Glomerular endothelial cell (primary cell): ENCODE measurements at places on chromosomes 5 and 9.

GRCh38 chr5:68730220-68730978 is 363.4 kb upstream of the SLC30A5 start:
- peak; percentile 16 for DNase-seq

- DNase-seq, result no peak
Observed at GRCh38 chr5:170582644-170583330, 79.0 kb downstream of the KCNIP1 start.

DNA sequence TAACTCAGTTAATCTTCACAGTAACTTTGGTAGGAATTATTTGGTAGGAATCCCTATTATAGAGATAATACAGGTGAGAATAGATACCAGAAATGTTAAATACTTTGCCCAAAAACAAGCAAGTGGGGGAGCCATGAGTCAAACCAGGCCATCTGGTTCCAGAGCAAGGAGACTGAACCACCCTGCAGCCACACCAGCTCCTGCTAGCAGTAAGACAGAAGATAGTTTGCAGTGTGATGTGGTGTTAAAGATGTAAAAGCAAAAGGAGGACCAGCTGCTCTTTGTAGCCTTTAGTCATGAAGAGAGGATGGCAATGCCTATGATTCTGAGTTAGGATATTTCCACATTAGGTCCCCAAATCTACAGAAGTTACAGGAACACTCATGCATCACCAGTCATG is 101.4 kb downstream of the PRKACG start:
- no peak for DNase-seq

DNA sequence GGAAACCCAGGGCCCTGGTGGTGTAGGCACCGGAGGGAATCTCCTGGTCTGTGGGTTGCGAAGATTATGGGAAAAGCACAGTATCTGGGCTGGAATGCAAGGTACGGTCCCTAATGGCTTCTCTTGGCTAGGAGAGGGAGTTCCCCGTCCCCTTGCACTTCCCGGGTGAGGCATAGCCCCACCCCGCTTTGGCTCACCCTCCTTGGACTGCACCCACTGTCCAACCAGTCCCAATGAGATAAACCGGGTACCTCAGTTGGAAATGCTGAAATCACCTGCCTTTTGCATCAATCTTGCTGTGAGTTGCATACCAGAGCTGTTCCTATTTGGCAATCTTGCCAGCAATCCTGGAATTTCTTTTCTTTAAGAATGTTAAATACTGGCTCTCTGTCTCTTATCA is 1429.1 kb downstream of the MAT2B start:
- DNase-seq, result no peak

GRCh38 chr5:65969539-65970393 is 43.4 kb downstream of the ERBIN start:
- no peak for DNase-seq

DNA sequence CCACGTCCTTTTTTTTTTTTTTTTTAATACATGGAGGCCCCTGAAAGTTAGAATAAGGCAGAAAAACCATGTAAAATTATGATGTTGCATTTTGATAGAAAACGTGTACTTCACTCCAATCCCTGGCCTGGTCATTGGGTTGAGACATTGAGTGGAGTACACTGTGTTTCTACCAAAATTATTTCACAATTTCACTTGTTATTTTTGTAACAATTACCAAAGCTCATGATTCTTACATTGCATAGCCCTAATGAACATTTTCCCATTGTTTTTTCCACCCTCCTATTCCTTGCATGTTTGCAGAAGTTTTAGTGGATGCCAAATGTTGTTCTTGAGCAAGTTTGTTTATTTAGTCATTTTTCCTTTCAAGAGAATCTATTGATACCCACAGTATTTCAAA is 21.9 kb downstream of the MAMDC2 start:
- DNase-seq, result no peak

DNA sequence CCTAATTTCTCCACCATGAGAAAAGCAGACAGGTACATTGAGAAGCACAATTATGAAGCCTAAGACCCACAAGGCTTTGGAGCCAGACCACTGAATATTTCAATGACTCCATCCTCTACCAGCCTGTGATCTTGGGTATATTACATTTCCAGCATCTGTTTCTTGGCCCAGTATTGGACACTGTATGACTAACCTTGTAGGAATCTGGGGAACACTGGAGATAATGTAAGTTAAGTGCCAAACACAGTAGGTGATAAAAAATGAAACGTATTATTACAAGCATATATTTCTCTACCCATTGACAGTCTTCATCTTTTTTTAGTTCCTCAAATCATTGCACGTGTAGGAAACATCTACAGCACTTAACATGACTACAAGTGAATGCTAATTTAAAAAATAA is 28.6 kb upstream of the FEM1C start:
- no peak for DNase-seq

DNA sequence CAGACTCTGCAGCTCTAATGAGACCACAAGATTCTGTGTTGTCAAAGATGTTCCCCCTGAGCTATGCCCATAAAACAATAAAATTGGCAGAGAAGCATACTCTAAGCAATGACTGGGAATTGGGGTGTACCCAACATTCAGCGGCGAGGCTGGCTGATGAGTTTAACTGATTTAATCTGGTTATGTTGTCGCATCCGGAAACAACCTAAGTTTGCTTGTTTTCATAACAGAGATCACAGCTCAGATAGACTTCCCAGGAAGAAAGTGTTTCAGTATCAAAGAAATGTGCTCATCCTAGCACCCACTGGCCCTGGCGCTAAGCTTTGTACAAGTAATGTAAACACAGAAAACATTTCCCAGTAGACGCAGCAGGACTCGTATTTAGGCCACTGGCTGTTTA is 7.4 kb downstream of the SEMA5A start:
- no peak for DNase-seq

DNA sequence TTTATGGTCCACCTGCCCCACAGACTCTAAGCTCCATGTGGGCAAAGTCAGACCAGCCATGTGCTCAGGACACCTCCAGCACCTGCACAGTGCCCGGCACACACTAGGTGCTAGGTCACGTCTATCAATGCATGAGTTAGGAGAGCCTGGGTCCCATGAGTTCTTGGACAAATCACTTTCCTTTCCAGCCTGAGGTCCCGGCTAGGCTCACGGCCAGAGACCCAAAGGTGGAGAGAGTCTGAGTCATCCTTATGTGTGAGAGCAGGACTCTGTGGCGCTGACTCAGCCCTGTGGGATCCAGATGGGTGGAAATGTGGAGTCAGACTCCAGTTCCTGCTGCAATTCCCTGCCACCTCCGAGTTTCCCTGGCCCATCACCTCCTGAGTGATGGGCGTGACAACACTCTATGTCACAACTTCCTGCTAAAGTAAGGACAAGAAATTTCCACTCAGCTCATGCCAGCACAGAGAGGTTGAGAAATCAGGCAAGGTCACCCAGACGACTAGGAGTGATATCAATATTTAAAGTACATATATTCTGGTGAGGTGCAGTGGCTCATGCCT is 2.5 kb upstream of the ST6GALNAC4 start:
- DNase-seq, result peak; percentile 94

- no peak for DNase-seq
Observed at GRCh38 chr9:10026443-10026984, 586.3 kb downstream of the PTPRD start.

DNA sequence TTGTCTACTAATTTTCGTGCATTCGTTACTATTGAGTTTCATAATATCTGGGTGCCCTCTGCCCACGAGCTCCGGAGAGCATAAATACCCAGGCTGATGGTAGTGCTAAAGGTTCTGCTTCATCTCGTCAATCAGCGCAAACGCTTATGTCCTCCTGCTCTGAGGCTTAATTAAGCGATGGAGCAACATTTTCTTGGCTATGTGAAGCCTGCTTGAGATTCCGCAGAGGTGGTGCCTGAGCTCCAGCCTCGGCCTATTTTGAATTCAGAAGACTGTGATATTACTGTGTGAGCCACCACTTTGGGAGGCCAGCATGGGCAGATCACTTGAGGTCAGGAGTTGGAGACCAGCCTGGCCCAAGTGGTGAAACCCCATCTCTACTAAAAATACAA is 44.8 kb downstream of the ANXA2R start:
- DNase-seq, result no peak

GRCh38 chr9:134501761-134502265 is 139.8 kb upstream of the COL5A1 start:
- DNase-seq, result no peak

DNA sequence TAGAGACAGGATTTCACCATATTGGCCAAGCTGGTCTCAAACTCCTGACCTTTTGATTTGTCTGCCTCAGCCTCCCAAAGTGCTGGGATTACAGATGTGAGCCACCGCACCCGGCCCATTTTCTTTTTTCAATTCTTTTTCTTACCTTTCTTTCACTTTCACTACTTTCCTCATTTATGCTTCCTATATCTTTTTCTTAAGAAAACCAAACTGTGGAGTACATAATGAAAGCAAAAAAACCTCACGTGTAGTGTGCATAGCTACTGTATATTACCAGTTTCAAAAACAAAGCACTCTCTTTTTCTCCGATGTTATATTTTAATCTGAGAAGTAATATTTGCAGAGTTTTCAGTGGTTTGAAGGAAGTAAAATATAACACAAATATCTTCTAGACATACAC is 8.0 kb upstream of the CAST start:
- no peak for DNase-seq

- DNase-seq, result no peak
Observed at GRCh38 chr9:72459308-72459707, 62.1 kb upstream of the TMC1 start.

- no peak for DNase-seq
Observed at GRCh38 chr5:96726802-96727201, 64.6 kb downstream of the CAST start.

- DNase-seq, result no peak
Observed at GRCh38 chr9:86747711-86748110, 199.6 kb downstream of the GAS1 start.

GRCh38 chr5:54772684-54773083 is 212.7 kb downstream of the ESM1 start:
- no peak for DNase-seq

- no peak for DNase-seq
Observed at GRCh38 chr5:148791334-148791667, 35.1 kb upstream of the ADRB2 start.

GRCh38 chr9:134875371-134875770 is 5.2 kb upstream of the FCN2 start:
- no peak for DNase-seq

- no peak for DNase-seq
Observed at GRCh38 chr5:4083591-4084337, 488.1 kb downstream of the IRX1 start.

GRCh38 chr5:55205001-55205400 is 22.1 kb downstream of the MCIDAS start:
- DNase-seq, result no peak

- no peak for DNase-seq
Observed at GRCh38 chr5:35671541-35672295, 54.1 kb downstream of the SPEF2 start.

GRCh38 chr9:115079156-115079555 is 38.8 kb downstream of the TNC start:
- DNase-seq, result no peak

DNA sequence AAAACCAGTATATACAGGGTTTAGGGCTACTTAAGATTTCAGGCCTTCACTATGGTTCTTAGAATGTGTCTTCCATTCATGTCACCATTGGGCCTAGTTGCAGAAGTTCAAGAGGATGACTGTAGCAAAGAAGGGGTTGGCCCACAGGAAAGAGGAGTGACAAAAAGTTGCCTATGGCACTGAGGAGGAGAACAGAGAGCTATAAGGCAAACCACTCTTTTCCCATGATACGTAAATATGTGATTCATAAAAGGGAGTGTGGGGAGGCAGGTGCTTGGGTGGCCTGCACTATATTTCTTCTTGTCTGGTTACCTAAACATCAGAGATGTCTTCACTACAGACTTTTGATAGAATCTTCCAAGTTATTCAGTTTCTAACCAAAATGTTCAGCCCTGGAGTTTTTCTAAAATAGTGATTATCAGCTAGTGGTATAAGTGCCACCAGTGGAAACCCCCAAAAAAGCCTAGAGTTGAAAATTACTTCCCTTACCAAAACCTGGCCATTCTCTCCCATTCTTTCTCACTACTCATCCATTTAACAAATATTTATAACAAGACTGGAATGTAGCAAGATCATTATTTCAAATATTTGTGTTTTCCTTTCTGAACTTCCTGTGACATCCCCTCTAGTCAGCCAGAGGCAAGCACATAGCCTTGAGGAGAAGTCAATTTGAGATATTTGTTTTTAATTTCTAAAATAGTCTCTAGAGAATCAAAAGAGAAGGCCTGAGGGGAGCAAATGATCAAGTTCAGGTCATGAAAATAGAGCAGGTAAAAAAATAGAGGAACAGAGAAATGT is 367.4 kb downstream of the EFNA5 start:
- no peak for DNase-seq

DNA sequence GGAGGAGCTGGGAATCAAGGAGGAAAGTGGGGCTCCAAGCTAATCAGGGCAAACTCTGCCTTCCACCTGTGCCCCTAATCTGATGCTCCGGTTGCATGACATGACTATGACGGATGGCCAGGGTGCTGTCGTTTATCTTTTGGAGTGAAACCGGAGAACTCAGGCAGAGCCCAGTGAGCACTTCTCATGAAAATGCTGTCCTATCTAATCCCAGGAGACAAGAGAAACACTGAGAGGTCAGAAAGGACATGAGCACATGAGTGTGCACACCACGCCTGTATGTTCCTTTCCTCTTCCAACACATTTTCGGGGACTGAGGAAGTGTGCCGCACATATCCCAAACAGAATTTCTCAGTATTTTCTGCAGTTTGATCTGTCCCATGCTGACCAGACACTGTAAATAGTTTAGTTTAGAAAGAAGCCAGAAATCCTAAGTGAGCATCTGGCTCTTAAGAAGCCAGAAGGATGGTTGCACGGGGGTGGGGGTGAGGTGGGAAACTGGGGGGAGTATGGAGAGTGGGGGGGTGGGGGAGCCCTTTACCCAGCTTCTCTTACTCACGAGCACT is 217.1 kb downstream of the TSSK1B start:
- DNase-seq, result no peak

DNA sequence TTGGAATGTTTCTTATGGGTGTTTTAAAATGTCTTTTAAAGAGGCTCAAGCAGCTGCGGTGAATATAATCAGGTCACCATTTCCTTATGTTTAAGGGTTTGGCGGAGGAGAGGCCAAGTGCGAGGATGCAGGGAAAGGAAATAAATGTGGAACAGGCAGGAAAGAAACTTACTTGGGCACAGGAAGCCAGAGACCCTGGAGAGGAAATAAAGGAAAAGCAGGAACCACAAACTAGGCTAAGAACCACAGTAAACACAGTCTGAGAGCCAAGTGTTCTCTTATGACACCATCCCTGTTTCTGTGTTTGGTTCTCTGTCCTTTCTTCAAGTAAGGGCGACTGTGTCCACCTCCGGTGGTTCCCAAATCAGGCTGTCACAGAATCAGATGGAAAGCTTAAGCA is 166.5 kb downstream of the C9orf152 start:
- no peak for DNase-seq

GRCh38 chr5:180381428-180381827 is 28.3 kb upstream of the GFPT2 start:
- no peak for DNase-seq

- DNase-seq, result no peak
Observed at GRCh38 chr5:141603923-141604717, 14.7 kb downstream of the DIAPH1 start.
